ENCODE measurements at places on chromosomes 12 and 14. TPM values are rescaled to one million over a fixed set of nuclear protein-coding genes. Genes with fewer than 3 reads are reported as not detected.

ENDOU gene
- total RNA-seq = 0.40 TPM

CCDC196 gene
- total RNA-seq = not detected

TAS2R9 gene
- 0.19 TPM for total RNA-seq

DPY19L2 gene
- 2.0 TPM for total RNA-seq

NRXN3 gene
- under 0.01 TPM for total RNA-seq

EFS gene
- 6.3 TPM for total RNA-seq

CABP1 gene
- 0.26 TPM for total RNA-seq

PRB2 gene
- not detected for total RNA-seq

SMCO2 gene
- 0.13 TPM for total RNA-seq
